Endothelial cell (in vitro differentiated cells): ENCODE measurements at places on chromosomes 3 and 15.

DNA sequence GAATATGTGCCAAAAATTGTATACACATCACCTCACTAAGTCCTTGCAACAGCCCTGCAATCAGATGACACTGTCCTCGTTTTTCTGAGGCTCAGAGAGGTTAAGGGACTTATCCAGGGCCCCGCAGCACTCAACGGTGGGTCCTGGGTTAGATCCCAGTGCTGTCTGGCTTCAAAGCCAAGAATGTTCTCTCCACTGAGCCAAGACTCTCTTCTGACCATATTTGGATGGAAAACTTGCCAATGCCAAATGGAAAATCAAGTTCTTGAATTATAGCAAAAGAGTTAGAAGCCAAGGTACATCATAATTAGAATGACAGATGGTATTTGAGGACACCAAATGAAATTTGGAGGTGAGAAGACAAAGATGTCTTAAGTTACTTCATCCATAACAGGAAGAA is 75.9 kb downstream of the NCEH1 start:
- DNase-seq: no peak

DNA sequence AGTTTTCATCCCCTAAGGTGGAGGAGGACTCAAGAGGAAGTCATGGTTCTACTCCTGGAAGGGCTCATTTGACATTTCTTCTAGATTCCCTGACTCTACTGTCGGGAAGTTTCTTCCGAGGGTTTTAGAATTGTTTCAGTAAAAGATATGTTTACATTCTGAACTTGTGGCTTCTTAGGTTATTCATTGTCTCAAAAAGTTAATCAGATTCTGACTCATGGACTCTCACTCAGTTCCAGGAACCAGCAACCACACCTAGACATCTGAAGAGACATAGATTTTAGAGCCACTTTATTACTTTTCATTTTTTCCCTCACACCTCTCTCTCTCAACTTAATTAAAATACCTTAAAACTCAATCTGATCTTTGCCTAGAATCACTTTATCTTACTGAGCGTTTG is 862.6 kb downstream of the AGBL1 start:
- DNase-seq: no peak

GRCh38 chr3:25585361-25586166 is 79.1 kb downstream of the TOP2B start:
- no peak for DNase-seq

- no peak for DNase-seq
Observed at GRCh38 chr3:138060792-138061191, 50.8 kb downstream of the CLDN18 start.

DNA sequence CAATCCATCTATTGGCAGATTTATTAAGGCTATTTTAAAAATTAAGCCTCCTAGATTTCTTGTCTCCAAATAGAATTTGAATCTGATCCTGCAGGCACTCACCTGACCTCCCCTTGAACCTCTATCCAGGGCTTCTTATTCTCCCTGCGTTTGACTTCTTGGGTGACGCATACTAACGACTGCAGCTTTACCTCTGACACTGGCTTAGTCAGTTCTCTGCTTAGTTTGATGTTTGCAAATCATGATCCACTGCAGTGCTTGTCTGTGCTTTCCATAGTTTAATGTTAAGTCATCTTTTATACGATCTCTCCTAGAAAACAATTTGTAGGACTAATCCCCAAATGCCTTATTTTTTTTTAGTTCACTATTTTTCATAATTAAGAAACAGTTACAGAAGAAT is 233.1 kb downstream of the ROBO1 start:
- no peak for DNase-seq

DNA sequence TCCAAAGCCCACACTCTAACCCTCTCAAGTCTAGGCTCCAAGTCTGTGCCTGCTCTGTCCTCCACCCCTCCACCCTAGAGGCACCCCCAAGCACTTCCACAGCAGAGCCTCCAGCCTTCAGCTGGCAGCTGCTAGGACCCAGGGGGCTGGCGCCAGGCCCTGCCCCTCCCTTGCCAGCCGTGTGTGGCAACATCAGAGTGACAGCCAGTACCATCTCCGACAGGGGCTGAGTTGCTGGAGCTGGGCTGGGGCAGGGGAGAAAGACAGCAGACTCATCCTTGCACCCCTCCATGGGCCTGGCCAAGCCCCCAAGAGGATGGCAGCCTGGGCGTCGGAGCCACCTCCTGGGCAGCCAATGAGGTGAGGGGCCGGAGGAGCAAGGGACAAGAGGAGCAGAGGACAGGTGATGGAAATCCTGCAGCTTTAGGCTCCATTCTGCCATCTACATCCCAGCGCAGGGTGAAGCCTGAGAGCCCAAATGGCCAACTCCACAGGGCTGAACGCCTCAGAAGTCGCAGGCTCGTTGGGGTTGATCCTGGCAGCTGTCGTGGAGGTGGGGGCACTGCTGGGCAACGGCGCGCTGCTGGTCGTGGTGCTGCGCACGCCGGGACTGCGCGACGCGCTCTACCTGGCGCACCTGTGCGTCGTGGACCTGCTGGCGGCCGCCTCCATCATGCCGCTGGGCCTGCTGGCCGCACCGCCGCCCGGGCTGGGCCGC is at the start of gene GPR62:
TSS of gene GPR62 (plus strand) at position 207 of the 718 bp plus-strand sequence. CDS start at position 479, 272 bp downstream.
- no peak for DNase-seq

- no peak for DNase-seq
Observed at GRCh38 chr15:51874751-51875644, 45.5 kb downstream of the TMOD3 start.

- DNase-seq: no peak
Observed at GRCh38 chr3:74129611-74130010, 484.8 kb downstream of the CNTN3 start.

DNA sequence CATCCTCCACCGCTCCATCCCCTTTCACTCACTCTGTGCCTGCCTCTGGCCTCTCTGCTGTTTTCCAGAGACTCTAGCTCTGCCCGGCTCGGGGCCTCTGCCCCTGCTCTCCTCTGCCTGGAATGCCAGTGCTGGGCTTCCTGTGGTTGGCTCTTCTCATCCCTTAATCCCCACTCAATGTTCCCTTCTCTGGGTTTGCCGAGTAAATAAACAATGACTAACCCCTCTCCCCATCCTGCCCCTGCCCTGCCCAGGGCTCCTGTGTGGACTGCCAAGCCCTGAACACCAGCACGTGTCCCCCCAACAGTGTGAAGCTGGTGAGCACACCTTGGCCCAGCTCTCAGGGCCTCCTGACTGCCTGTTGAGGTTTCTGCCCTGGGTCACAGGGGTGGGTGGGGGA is 12.2 kb downstream of the STAB1 start:
- DNase-seq: no peak

DNA sequence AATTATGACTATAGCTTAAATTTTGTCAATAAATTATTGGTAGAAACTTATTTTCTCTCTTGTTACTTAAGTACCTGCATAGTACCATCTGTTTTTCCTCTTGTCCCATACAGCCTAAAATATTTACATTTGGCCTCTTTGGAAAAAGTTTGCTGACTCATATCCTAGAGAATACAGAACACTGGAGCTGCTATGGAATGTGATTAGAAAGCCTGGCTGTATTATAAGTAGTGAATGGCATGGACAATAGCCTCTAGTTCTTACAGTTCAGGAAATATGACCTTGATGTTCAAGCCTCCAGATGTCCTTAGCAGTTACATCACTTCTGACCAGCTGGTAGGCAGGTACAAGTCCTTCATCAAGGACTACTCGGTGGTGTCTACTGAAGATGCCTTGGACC is 28.3 kb downstream of the ST8SIA2 start:
- DNase-seq: no peak

DNA sequence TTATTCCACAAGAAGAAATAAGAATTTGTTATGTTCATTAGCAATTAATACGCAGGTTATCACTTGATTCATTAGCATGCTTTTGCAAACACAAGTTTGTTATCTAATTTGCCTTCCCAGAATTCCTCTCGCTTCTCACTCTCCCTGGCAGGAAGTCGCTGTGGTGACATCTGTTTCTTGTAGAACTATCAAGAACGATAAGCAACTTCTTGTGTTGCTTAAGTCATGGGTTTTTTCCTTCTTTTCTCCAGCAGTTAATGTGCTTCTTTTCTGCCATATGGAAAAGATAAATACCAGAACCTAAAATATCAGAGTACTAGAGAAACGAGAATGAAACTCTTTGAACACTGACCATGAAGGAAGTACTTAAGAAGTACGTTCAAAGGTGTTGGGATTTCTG is 99.8 kb upstream of the CHMP2B start:
- no peak for DNase-seq

DNA sequence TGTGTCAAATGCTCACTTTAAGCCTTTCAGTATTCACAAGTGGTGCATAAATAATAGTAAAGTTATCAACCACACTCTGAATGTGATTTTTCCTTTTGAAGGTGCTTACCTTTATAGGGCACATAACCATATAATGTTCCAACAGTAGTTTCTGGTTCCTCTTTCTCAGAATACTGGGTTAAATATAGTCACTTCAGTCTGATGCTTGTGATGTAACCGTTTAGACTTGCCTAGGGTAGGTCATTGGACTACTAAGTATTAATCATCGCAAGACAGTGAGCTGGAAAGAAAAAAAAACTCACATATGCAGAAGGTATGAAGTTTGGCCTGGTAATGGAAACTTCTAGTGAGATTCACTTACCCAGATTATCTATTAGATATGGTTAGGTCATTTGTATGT is 1.9 kb downstream of the KBTBD8 start:
- DNase-seq: no peak

DNA sequence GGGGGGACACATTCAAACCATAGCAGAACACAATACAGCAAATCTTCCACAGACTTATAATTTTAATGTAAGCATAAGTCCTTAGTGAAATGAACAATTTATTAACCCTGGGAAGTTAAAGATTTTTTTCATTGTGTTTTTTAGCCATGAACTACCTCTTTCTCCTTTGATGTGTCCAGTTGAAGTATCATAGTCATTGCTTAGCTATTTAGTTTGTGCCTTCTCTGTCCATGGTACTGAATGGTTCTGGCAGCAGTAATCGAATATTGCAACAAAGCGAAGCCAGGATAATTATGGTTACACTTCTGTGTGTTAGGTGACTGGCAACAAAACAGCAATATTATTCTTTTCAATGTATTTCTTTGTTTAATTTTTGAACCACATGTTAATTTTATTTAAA is 403.0 kb upstream of the ONECUT1 start:
- peak; percentile 16 for DNase-seq

DNA sequence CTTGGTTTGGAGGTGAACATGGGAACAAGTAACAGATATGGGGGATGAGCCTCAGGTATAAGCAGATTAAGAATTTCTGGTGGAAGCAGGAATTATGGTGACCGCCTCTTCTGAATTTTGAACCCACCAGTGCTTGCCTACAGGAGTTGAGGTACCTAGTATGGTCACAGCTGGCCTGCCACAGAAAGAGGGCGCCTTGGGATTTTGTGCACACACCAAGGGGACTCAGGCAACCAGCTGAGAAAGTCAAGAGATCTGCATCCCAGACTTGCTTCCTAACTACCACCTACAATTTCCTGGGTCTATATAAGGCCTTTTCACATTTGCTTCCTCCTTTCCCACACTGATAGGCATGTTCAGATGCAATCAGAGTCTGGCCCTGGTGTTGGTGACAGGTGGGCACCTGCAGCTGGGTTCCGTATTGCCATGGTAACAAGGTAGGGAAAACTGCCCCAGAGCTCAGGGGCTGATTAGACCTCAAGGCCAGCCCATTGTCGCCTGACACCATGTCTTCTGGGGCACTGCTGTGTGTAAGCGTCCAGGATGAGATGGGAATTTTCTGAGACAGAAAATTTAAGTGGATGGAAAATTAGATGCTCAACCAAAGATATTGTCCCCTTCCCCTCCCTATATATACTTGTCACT is 75.9 kb upstream of the RASGRF1 start:
- no peak for DNase-seq
